ENCODE measurements at places on chromosomes 5 and 9.

DNA sequence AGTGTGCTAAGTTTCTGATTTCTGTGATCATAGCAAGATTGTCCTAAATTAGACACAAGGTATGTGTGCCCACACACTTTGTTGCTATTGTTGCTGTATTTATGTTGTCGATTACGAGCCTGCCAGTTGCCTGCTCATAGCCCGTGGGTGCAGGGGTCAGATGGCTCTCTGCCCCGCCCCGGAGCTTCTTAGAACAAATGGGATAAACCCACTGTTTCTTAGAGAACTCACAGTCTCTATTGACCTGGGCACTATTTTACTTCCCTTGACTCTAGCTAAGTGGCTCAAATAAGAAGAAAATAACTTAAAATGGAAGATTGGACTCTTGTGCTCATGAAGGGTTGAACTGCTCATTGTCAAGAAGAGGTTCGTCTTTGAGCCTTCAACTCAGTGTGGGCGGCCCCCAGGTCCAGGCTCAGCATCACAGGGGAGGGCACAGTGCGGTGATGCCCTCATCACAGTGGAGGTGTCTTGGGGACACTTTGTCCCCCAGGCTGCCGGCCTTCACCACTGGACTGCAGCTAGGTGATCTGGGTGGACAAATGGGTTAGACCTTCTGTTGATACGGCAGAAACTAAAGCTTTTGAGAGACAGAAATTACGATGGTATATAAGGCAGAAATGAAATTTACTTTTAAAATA lies 155.5 kb downstream of the TENT4A start:
- DNase-seq, result no peak

DNA sequence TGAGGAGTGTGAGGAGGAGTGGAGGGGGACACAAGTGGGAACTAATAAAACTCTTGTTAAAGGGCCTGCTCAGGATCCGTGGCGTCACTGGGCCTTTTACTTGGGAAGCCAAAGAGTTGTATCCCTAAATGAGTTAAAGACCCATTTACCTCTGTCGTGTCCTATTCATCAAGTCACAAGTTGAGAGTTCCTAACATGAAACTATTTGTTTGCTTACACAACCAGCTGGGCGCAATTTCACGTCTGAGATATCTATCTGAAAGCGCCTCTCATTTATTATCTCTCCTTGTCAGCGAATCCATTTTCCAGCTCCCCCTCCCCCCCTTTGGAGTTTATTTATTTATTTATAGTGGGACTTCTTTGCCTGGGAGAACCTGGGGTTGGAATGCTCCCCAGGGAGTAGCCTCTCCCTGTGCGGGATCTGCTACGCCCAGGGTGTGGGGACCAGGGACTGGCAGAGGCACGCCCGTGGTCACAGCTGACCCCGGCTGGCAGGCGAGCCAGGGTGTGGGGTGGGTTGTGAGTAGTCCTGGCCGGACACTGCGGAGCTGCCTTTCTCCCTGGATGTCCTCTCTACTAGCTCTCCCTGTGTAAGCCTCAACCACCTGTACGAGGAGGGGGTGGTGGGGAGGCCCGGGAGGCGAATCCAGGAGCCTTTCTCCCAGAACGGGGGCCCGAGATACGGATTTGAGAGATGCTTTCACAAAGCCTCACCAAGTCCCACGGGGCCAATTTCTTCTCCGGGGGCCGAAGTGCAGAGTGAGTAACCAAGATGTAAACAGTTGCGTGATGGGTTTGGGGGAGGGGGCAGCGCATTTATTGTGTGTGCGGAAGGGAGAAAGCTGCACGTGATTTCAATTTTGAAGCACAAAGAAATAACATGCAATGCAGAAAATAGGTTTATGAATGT lies 15.3 kb downstream of the NR2F1 start:
- no peak for DNase-seq

GRCh38 chr5:116375926-116376325 lies 198.7 kb downstream of the SEMA6A start:
- no peak for DNase-seq

- no peak for DNase-seq
These were observed 86.4 kb upstream of the CDH6 start for GRCh38 chr5:31107091-31107518.

DNA sequence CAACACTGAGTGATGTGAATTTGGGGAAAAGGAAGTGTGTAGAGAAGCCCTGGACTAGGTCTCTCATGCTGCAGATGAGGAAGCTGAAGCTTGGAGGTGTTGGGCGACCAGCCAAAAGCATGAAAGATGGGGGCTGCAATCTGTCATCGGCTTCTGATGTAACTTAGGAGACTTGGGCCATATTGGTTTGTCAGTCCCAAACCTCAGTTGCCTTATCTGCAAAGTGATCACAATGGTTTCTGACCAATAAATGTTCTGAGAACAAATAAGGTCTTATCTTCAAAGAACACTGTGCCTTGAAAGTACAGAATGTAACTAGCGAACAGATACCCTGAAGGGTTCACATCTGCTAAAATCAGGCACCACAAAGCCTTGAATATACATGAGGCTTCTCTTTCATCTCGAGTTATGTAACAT lies 198.4 kb upstream of the NR3C1 start:
- no peak for DNase-seq
